Mucosa of descending colon (tissue), 3 donors: ENCODE measurements at places on chromosomes 4 and X. TPM values are rescaled to one million over a fixed set of nuclear protein-coding genes. Genes with fewer than 3 reads are reported as not detected.

DNA sequence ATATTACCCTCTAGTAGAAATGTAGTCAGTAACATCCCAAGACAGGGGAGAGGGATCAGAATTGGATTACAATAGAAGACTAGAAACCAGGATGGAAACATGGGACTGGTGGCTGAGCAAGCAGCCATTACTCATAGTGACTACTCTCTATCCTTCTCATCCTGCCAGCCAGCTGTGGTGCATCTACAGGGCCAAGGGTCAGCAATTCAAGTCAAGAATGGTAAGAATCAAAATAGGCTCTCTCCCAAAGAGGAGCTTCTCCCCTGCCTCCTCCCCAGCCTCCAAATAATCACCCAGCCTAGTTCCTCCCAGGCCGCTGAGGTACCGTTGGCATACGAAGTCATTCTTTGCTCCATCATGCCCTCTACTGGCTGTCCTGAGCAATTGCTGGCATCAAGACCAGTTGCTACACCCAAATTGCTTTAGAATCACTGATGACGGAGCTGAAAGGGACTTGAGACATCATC lies 19.4 kb downstream of the AWAT2 start:
- DNase-seq = peak; percentile 10

GRCh38 chr4:183343730-183344129 lies 21.5 kb upstream of the CLDN24 start:
- DNase-seq = no peak

The CYLC1 gene
- total RNA-seq = not detected

DNA sequence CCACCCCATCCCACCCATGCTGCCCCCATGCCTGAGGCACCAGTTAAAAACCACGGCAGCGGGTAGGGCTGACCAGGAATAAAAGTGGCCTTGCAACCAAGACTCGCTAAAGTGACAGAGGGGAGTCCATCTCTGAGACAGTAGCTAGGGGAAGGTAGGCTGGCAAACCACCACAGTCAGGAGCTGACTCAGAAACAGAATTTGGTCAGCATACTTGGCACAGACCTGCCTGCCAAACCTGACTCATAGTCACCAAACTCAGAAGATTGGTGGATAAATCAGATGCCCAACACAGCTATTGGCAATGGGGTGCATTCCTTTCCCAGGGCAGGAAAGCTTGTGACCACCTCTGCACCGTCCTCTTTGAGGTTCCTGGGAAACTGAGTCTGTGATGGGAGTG lies 193.8 kb downstream of the BCOR start:
- DNase-seq = no peak

- no peak for DNase-seq
Measured at GRCh38 chr4:157221426-157221894, 932 bp downstream of the GRIA2 start.

DNA sequence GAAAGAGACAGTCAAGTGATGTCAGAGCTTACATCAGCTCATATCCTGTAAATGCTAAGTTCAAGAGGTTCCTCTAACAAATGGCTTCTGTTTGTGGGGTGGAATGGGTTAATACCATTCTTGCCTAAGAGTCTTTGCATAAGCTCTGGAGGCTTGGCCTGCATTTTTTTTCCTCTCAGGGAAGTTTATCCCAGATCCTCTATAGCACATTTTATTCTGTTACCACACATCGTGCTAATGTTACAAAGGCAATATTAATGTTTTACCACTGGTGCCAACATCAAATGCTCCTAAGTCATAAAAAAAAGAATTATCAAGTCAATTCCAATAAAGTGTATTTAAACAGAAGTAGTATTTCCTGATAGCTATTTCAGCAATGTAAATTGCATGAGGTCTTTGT lies 2.9 kb upstream of the ADH6 start:
- DNase-seq = no peak

- no peak for DNase-seq
Measured at GRCh38 chrX:108270280-108270679, 167.9 kb downstream of the COL4A6 start.

The CXorf58 gene
- total RNA-seq = not detected

GRCh38 chrX:119229253-119229615 lies 6.9 kb upstream of the PGRMC1 start:
- DNase-seq = no peak

- no peak for DNase-seq
Measured at GRCh38 chr4:54746218-54746617, 88.5 kb downstream of the KIT start.

DNA sequence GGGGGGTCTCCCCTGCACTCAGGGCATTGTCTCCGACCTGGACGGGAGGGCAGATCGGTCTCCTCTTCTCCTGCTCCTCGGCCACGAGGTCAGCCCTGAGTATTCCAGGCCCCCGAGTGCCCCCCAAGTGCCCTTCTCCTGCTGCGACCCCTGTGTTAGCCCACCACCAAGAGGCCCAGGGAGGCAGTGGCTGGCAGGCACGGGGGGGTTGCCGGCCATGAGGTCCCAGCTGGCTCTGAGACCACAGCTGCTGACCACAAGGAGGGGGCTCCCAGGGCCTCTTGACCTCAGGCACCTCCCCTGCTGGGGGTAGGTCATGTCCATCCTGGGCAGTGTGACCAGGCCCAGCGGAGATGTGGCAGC lies 186.1 kb upstream of the PSAPL1 start:
- DNase-seq = no peak

- DNase-seq = no peak
Measured at GRCh38 chr4:125321709-125322365, 7.1 kb downstream of the FAT4 start.

The GALNTL6 gene
- total RNA-seq = 0.12 TPM

DNA sequence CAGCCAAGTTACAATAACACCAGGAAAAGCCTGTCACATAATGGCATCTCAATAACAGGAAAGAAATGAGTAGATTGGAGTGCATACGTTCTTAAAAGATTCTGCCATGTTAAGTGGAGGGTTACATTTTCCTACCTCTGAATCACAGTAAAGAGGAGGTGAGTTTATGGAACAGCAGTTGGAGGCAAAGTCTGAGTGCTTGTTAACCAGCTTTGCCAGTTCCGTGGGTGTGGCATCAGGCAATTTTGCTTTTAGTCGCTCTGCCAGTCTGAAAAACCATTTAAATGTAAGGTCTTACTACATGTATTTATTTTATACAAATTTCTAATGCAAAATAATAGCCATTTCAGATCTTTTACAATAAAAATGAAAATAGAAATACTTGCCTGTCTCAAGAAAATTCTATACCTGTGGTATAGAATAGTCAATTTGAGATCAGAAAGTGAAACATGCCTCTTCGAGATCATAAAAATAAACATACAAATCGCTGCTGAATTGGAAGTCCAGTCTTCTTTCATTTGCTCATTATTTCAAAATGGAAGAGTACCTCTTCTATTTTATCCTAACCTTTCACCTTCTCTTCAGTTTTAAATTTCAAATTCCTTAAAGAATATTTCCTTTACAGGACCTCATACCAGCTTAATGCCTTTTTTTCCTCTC lies 31.4 kb downstream of the GC start:
- DNase-seq = peak; percentile 55

DNA sequence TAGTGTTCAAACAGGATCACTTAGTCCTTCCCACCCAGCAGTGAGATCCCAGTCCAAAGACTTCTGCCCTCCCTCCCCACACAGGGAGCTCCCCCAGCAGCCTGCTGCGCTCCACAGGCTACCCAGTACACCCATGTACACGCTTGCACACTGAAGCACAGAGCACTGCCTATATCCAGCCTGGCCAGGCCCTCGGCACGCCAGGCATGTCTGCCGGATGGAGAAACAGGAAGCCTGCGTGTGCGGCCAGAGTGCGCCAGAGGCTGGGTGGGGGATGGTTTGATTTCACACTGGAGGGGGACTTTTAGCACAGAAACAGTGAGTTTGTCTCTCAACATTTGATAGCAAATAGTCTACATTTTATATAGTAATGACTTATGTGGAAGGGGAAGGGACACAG lies 833.5 kb upstream of the IGFBP7 start:
- no peak for DNase-seq

- DNase-seq = no peak
Measured at GRCh38 chrX:50638123-50638522, 167.5 kb upstream of the DGKK start.

The TRAM1L1 gene
- 0.38 TPM for total RNA-seq

The ADRA2C gene
- total RNA-seq = 1.4 TPM

The XAGE1A gene
- not detected for total RNA-seq

- no peak for DNase-seq
Measured at GRCh38 chr4:3654036-3654807, 112.0 kb upstream of the ADRA2C start.

The HAND2 gene
- 11.8 TPM for total RNA-seq

The TIGD4 gene
- 0.38 TPM for total RNA-seq

GRCh38 chr4:16329125-16329796 lies 103.0 kb upstream of the TAPT1 start:
- DNase-seq = no peak

DNA sequence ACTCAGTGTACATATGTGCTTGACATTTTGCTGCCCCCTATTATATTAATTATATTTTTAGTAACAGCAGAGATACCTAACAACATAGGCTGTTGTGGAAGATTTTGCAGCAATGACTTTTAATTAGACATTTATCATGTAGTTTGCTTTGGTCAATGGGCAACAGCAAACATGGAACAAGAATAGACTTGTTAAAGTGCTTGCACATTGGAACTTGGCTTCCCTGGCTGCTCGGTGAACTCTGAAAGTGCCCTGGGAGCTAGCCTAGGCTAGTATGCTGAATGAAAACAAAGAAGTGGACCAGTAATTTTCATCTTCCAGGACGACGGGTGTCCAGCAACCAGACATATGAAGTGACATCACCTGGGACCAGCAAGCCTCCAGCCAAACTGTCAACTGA lies 1157.1 kb downstream of the ARAP2 start:
- no peak for DNase-seq

DNA sequence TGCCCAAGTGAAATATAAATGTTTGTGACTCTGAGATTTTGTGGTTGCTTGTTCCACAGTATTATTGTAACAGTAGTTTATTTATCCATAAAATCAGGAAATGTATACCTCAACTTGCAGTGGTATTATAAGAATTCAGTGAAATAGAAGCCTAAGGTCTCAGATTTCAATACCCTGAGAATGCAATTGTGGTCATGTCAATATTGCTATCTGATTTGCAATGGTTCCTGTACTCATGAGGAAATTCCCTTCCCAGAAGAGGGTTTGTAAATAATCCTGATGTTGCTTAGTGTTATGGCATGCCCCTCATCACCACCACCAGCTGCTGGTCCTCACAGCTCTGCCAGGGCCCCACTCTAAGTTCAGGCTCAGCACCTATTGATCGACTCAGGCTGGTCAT lies 67.8 kb downstream of the SLC34A2 start:
- DNase-seq = no peak

The TENM3 gene
- 19.2 TPM for total RNA-seq

DNA sequence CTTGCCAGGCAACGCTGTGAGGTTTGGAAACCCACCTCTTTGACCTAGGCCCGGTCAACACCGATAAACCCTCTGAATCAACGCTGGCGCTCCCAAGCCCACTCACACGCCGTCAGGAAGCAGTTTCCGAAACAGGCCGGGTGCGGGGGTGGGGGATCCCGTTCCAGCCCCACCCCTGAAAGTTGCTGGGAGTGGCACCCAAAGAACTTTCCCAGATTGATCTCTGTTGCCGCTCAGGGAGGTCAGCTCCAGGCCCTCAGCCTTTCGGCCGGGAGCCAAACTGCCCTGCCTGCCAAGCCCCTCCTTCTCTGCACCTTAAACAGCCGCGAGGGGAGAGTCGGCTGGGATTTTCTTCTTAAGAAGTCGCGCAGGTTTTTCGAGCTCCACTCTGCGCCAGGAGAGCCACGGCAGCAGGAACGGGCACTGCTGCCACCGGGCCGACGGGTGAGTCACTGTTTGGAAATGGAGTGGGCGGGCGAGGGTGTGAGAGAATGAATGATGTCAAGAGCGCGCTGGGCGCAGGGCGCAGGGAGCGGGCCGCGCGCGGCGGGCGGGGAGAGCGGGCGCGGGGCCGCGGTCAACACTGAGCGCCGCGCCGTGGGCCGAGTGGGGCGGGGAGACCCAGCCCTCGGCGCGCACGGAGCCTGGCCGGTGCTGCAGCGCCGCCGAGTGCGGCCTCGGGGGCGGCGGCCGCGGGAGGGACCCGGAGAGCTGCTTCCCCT lies at the start of gene SGMS2:
TSS of gene SGMS2 (plus strand) at position 583 of the 722 bp plus-strand sequence. CDS start 70,622 bp downstream, outside the sequence.
- DNase-seq = peak; percentile 87

GRCh38 chr4:92714640-92715039 lies 410.9 kb downstream of the GRID2 start:
- DNase-seq = no peak

DNA sequence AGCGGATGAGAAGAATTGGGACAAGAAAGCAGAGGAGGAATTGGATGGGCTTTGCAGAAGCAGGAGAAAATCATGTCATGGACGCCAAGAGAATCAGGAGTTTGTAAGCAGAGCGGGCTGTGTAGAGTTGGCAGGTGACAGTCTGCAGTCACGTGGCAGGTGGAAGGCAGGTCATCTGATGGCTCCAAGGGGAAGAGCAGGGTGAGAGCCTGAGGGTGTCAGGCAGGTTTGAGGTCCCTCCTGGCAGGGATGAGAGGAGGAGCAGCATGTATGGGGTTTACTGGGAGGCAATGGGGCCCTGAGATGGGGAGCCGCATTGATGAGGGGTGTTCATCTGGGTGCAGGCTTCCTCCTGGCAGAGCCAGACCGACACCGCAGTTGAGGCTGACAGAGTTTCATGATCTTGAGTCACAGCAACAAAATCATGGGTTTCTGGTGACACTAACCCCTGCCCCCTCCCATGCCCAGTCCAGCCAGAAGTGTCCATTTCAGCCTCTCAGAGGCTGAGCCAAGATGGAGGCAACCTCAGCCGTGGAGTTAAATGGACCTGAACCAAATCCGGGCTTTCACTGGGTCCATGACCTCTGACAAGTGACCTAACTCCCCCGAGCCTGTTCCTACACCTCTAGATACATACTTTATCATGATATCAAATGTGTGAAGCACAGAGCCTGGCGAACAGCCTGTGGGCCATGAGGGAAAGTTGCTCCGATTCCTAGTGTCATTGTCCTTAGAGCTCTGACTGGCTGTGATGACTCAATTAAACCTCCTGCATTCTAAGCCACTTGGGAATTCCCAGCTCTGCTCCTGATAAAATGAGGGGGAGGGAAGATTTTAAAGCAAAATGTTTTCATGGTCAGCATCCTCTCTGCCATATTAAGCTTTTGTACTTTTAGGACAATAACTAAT lies 36.1 kb downstream of the EVC start:
- DNase-seq = no peak

The NIPAL1 gene
- total RNA-seq = 24.1 TPM

GRCh38 chrX:21781976-21782375 lies 24.1 kb upstream of the SMPX start:
- no peak for DNase-seq
